Activated CD4-positive, alpha-beta T cell treated with anti-CD3 and anti-CD28 coated beads, Interleukin-2, amount 50 U/mL, for 4 hours (primary cell): ENCODE measurements at places on chromosomes 13 and 19.

- no peak for DNase-seq
Measured at GRCh38 chr13:104301171-104301975, 1235.2 kb upstream of the SLC10A2 start.

DNA sequence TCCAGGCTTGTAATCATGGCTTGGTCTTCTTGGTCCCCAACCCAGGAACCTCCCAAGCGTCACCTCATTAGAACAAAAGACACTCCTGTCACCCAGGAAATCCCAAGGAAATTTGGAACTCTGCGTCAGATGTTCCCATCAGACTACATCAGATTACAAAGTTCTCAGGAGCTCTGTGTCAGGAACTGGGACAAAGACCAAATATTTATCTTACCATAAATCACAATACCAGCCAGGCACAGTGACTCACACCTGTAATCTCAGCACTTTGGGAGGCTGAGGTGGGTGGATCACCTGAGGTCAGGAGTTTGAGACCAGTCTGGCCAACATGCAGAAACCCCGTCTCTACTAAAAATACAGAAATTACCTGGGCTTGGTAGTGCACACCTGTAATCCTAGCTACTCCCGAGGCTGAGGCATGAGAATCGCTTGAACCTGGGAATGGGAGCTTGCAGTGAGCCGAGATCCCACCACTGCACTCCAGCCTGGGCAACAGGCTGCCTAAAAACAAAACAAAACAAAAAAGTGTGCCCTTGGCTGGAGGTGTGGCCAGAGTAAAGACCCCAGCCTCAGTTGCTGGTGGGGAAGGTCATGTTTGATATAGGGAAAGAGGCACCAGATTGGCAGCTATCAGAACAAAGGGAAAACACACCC is 16.7 kb upstream of the CCDC124 start:
- DNase-seq, result no peak

- DNase-seq, result no peak
Measured at GRCh38 chr19:33755099-33756035, 41.3 kb upstream of the KCTD15 start.

DNA sequence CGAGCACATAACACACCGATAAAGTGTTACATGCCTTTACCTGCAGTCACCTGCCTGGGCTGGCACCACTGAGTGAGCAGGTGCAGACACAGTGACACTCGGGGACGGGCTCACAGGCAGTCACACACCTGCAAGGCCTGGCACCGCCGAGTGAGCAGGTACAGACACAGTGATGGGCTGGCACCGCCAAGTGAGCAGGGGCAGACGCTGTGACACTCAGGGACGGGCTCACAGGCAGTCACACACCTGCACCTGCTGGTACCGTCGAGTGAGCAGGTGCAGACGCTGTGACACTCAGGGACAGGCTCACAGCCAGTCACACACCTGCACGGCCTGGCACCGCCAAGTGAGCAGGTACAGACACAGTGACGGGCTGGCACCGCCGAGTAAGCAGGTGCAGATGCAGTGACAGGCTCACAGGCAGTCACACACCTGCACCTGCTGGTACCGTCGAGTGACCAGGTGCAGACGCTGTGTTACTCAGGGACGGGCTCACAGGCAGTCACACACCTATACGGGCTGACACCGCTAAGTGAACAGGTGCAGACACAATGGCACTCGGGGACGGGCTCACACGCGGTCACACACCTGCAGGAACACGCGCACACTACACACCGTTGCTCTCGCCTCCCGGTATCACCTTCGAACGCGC is 470 bp downstream of the ZNF835 start:
- DNase-seq, result no peak

GRCh38 chr13:41565846-41566245 is 108.5 kb downstream of the RGCC start:
- no peak for DNase-seq

- no peak for DNase-seq
Measured at GRCh38 chr13:22735011-22735995, 445.5 kb upstream of the SGCG start.

GRCh38 chr19:10478476-10478875 is 24.7 kb downstream of the KEAP1 start:
- no peak for DNase-seq

DNA sequence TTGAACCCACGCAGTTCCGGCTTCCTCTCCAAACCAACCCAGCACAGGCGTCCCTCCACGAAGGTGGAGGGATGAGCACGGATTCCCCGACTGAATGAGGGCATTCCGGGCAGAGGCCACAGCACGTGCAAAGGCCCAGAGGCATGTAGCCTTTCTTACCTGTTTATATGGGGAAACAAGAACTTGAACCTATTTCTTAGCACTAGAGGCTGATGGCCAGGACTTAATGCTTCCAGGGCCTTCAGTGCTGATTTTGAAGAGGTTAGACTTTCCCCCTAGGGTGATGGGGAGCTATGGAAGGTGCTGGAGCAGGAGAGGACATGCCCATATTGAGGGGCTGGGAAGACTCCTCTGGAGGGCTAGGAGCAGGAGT is 2.0 kb downstream of the MAST3 start:
- no peak for DNase-seq

DNA sequence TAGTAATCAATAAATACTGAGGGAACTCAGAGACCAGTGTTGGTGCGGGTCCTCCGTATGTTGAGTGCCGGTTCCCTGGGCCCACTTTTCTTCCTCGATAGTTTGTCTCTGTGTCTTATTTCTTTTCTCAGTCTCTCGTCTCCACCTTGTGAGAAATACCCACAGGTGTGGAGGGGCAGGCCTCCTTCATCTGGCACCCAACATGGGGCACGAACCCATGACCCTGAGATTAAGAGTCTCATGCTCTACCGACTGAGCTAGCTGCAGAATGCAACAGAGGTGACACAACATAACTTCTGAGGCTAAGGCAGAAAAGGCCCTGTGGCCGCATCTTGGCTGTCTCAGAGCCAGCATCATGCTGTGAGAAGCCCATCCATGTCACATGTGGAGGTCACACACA is 5.3 kb upstream of the ZNF613 start:
- DNase-seq, result no peak

DNA sequence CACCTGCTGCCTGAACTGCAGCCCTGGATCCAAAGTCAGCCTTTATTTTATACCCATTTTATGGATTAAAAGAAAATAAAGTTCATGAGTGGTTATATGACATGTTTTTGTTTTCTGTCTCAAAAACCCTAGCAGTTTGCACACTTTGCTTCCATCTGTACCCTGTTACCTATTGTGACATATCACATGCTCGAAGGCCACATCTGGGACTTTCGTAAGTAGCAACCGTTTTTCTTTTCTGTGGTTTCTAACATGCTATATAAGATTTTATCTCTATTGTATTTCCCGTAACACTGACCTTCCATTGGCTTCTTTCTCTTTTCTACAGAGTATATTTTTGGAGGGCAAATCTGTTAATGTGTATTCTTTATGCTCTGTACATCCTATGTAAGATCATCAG is 1007.2 kb downstream of the PCDH9 start:
- no peak for DNase-seq

- DNase-seq, result no peak
Measured at GRCh38 chr13:80274643-80275042, 66.3 kb downstream of the SPRY2 start.

GRCh38 chr13:74629985-74630384 is 495.8 kb upstream of the KLF12 start:
- DNase-seq, result no peak

DNA sequence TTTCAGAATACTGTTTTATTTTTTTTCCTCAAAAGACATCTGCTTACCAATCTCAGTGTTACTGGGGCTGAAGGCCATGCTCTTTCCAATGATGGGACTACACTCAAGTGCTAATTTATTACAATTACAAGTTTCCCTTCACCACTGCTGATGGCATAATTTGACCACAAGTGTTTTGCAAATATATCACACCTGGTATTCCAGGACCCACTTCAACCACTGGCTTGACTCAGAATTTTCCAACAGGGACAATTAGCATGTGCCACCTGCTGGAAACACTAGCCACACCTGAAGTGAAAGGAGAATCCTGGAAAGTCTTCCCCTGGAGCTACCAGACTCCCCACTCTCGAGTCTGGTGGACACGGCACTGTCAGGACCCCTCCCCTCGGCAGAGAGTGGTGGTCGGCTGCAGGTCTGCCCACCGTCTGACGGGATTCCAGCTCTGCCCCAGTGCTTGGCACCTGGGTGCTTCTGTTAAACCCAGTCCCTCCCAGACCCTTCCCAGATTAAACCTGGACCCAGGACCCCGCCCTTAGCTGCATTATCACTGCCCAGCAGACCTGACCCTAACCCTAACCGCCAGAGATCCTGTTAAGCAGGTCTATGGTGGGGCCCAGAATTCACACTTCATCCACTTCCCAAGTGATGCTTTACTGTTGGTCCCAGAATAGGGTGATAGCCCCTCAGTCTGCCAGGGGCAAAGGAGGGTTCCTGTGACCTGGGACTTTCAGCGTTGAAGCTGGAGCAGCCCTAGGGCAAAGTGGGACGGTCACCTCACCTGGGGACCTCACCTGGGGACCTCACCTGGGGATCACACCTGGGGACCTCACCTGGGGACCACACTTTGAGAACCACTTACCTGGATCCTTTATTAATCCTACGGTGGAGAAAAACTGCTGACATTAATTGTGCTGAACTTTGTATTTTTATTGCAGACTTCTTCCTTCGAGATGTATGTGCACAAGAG is 17.6 kb upstream of the RASA3 start:
- no peak for DNase-seq

- DNase-seq, result no peak
Measured at GRCh38 chr13:54706336-54706735, 1677.7 kb downstream of the OLFM4 start.

DNA sequence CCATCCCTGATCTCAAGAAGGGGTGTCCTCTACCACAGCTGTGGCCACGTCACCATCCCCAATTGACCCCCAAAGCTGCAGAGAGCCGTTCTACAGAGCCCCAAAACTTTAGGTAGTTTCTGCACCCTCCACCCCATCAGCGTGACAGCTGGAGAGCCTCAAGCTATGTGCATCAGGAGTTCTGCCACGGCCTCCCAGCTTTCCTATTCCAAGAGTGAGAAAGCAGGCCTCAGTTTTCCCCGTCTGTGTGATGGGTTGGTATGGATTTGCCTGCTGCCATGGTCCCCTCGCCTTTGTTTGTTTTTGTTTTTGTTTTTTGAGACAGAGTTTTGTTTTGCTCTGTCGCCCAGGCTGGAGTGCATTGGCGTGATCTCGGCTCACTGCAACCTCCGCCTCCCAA is 1.5 kb downstream of the BCL3 start:
- DNase-seq, result no peak

DNA sequence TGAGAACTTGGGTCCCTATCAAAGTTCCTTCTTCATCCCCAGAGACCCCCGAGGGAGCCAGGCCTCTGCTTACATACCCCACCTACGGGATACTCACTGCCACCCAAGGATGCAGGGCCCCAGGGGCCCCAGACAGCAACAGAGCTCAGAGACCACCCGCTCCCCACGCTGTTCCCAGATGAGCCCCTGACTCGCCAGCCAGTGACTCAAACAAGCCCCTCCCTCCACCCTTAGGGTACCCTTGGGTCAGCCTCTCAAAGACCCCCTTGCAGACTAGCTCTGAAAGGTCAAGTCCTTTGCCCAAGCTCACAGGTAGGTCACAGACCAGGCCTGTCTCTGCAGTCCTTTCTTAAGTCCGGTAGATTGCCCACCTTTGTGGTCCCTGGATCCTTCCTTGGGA is 45.7 kb downstream of the CD320 start:
- no peak for DNase-seq
